Left renal cortex interstitium (tissue), 4 donors: ENCODE measurements at places on chromosomes 5 and 9. TPM values are rescaled to one million over a fixed set of nuclear protein-coding genes. Genes with fewer than 3 reads are reported as not detected.

CCDC180 gene
- 5.8 TPM for polyA plus RNA-seq

DNA sequence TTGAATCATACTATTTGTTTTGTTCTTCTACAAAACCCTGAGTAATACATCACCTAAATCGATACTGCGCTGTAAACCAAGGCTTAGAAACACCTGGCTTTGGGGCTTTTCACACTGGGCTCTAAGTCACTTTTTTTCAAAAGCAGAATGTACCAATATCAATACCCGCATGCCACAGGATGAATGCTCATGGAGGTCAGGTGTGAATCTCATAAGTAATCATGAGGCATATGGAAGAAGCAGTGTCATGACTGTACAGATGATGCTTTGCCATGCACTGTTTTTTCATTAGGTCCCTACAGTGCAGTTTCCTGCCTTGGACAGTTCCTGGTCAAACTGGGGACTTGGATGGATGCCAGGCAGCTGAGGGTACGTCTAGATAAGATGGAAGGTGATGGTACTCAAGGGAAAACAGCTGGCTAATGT is 49.0 kb upstream of the ATG10 start:
- DNase-seq, result no peak

SHOC1 gene
- polyA plus RNA-seq, result 0.78 TPM

- no peak for DNase-seq
These were observed 469.7 kb downstream of the PRELID2 start for GRCh38 chr5:145365464-145365863.

DNA sequence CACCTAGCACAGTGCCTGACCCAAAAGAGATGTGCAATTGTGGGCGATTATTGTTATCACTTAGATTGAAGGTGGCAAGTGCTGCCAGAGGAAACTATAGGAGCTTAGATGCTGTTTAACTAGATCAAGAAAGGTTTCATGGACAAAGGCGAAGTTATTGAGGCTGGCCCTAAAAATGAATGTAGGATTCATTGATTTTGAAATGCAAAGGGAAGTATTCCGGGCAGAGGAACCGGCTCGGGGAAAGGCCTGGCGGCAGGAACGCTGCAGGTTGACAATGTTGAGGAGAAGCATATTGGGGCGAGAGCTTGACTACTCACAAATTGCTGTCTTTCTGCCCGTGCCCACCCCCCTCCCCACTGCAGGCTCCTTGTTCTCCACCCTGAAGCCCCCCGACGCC is 37.4 kb upstream of the TTC1 start:
- no peak for DNase-seq

- no peak for DNase-seq
These were observed 477.0 kb upstream of the RGMB start for GRCh38 chr5:98296426-98296825.

DNA sequence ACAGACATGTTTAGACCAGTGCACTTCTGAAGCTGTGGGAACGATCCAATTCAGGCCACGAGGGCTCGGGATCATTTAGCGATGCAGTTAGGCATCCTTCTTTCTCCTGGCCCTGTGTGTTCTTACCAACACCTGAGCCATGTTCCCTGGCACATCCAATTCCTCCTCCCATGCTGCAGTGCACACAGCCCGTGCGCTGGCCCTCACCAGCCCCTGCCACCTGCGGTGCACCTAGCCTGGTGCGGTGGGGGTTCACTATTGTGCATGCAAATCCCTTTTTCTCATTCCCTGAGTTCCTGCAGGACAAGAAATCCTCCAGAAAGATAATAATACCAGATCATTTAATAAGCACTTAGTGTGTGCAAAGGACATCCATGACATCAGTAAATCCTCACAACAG is 53.5 kb downstream of the NEURL1B start:
- DNase-seq, result no peak

CCDC127 gene
- 16.6 TPM for polyA plus RNA-seq

GRCh38 chr5:179308563-179309382 is 36.5 kb downstream of the ADAMTS2 start:
- no peak for DNase-seq

SLC6A19 gene
- polyA plus RNA-seq, result 46.6 TPM

CDO1 gene
- 26.7 TPM for polyA plus RNA-seq

POU5F2 gene
- 0.09 TPM for polyA plus RNA-seq

- DNase-seq, result no peak
These were observed 1.2 kb downstream of the SPATA24 start for GRCh38 chr5:139402561-139403158.

DNA sequence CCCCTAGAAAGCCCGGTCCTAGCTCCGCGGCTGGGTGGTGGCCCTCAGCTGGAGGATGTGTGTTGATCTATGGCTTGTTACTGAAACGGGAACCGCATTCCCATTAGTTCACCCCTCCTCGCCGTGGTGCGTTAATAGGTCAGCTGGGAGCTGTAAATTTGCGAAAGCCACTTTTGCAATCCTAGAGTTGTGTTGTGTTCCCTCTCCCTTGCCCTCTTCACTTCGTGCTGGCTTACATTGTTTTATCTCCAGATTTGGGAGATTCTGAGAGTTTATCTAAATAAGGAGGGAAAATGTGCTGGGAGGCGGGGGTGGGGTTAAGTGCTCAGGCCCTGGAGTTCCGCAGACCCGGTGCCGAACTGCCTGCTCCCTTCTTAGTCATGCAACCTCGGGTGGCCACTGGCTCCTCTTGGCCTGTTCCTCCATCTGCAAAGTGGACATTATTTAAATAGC is 62.8 kb downstream of the HMCN2 start:
- no peak for DNase-seq

GRCh38 chr9:85729882-85730281 is 11.9 kb downstream of the AGTPBP1 start:
- DNase-seq, result no peak

- peak; percentile 76 for DNase-seq
These were observed 26.9 kb upstream of the EEIG1 start for GRCh38 chr9:128007566-128008138.

TAF1L gene
- polyA plus RNA-seq, result 0.03 TPM

DNA sequence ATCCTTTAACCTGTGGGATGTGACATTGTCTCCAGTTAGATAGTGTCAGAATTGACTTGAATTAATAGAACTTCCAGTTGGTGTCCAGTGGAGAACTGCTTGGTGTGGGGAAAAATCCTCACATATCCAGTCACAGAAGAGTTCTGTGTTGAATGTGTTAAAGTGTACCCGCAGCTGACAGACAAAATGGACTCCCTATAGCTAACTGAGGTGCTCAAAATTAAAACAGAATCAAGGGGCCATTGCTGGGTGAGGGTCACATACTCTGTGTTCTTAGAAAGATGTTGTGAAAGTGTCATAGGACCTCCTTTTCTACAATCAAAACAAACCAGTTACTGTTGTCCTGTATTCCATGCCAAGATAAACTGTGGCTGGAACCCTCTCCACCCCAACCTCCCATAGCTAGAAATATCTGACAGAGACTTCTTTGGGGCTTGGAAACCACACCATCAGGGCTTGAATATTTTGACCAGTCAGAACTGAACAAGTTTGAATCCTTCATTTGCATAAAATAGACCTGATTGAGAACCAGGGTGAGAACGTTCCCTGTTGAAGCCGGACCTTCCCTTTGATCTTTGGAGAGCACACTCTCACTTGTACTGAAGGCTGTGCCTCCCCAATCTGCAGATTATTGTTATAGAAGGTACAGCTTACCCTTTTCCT is 164.0 kb upstream of the ZNF608 start:
- DNase-seq, result no peak

FABP6 gene
- not detected for polyA plus RNA-seq

- DNase-seq, result no peak
These were observed 15.4 kb downstream of the ZNF622 start for GRCh38 chr5:16450163-16450562.

UBE2QL1 gene
- 1.6 TPM for polyA plus RNA-seq

NPR3 gene
- polyA plus RNA-seq, result 21.5 TPM

COL15A1 gene
- polyA plus RNA-seq, result 27.5 TPM

DNA sequence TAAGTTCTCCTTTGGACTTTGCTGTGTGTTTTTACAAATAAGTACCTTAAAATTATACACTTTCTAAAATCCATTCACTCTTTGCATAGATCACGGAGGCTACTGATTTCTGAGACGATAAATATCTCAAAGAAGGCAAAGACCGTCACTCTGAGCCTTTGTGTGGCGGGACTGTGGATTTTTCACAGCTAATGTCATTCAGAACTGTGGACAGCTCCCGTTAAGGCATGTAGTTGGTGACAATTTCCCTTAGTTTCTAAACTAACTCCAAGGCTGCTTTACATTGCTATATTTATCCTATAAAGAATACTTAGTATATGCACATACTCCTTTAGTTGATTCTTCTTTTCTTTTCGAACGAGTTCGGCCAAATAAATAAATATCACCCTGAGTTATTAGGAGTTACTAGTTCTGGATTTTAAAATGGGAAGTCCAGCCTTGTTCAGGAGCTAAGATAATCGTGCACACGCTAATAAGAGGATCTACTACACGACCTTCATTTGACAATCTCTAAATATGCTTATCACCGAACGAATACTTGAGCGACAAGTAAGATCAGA is 1.8 kb downstream of the HCN1 start:
- no peak for DNase-seq

DNA sequence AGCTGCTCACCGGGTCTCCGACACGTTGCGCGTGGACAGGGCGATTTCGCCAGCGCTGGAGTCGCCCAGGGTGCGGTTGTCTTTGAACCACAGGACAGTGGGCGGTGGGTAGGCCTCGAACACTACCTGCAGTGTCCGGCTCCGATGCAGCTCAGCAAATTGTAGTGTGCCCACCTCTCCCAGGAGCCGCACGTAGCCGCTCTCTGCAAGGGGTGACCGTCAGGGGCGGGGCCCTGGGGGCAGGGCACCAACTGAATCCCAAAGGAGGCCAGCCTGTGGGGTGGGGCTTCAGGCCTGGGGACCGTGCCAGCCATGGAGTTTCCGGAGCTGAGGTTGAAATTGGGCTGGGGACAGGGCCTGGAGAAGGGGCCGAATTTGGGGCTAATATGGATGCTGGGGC is 22.9 kb downstream of the PDGFRB start:
- DNase-seq, result no peak

DNA sequence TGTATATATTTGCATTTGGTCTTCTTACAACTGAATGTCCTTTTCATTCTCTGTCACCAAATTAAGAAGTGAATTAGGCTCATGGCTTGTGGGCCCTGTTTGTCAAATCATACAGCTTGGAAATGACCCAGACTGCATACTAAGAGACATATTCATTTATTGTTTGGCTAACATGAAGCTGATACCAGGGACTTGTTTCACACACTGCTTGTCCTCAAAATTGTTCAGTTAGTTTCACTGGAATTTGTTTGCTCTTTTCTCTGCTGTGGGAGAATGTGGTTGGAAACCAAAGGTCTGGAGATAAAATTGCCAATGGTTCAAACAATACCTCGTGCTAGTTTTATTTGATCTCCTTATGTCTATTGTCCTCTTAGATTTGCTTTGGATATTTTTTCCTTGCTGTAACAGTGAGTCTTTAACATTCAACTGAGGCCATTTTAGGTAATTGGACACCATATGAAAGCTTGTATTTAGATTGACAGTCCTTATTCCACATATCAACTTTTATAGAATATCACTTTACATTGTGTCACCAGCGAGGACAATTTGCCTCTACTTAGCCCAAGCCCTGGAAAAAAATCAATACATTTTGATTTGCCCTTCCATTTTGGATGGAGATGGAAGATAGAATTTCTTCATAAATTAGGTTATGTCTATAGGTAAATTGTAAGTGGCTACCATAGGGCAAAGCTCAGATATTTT is 144.3 kb upstream of the MTAP start:
- no peak for DNase-seq

GRCh38 chr5:168159425-168159824 is 132.0 kb upstream of the WWC1 start:
- DNase-seq, result no peak

- DNase-seq, result no peak
These were observed 62.9 kb downstream of the USP20 start for GRCh38 chr9:129898185-129898584.

GRCh38 chr5:97553604-97554452 is 370.8 kb upstream of the RIOK2 start:
- no peak for DNase-seq

DNA sequence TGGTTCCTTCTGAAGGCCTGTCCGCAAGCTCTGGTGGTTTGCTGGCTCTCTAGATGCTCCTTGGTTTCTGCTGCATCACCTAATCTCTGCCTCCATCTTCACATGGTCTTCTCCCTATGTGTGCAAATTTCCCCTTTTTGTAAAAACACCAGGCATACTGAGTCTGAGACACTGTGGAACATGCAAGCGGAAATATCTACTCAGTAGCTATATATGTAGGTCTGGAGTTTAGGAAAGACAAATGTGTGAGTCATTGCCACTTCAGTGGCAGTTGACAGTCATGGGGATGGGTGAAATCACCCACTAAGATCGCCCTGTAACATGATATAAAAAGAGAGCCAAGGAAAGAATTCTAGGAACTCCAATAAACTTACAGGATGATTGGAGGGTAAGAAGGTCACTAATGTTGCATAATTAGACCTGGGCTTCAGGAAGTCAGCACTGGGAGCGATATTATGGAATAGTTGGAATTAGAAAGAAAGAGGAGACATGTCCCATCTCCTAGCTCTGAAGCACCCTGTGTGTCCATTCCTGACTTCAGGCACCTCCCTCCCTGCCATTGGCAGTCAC is 22.7 kb upstream of the UBLCP1 start:
- no peak for DNase-seq

- DNase-seq, result no peak
These were observed 78.7 kb downstream of the CRB2 start for GRCh38 chr9:123434619-123435240.

DNA sequence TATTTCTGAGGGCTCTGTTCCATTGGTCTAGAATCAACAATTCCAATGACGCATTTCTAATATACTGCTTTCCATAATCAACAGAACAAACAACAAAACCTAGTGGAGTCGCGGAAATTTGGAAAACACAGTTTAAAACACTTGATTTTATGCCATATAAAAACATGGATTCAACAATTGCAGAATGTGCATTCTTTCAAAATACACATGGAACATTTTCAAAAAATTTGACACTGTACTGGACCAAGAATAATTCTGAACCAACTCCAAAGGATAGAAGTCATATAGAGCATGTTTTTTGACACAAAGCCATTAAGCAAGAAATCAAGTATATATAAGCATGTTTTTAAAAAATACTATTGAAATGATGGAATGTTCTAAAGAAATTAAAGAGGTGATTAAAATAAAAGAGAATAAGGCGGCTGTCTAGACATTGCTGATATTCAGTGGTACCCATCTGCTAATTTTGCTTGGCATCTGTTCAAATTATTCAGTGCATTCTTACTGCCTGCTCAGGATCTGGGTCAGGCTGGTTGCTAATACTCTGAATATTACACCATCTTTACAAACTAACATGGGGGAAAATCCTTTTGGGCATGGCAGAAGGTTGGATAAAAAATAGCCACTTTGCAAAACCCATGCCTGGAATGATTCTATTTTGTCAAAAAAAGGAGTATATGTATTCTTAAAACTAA is 221.3 kb downstream of the NPR3 start:
- no peak for DNase-seq
